ENCODE measurements at places on chromosomes 11 and 22. TPM values are rescaled to one million over a fixed set of nuclear protein-coding genes. Genes with fewer than 3 reads are reported as not detected.

The GRAMD4 gene
- total RNA-seq = 19.1 TPM

The FAM227A gene
- total RNA-seq = 0.63 TPM

The PHOX2A gene
- not detected for total RNA-seq

The SPDYC gene
- total RNA-seq = not detected

The SERHL2 gene
- 3.8 TPM for total RNA-seq

The C22orf23 gene
- not detected for total RNA-seq

The KCNC1 gene
- not detected for total RNA-seq

The ENTHD1 gene
- not detected for total RNA-seq

The SMIM35 gene
- total RNA-seq = not detected

The CAVIN3 gene
- total RNA-seq = 178 TPM

The TMA7B gene
- total RNA-seq = not detected

The SFI1 gene
- total RNA-seq = 8.8 TPM

The FOLR3 gene
- not detected for total RNA-seq

The P4HA3 gene
- total RNA-seq = 4.4 TPM

The WBP2NL gene
- 1.1 TPM for total RNA-seq

The EMID1 gene
- total RNA-seq = 1.5 TPM

The CNIH2 gene
- not detected for total RNA-seq

The OR56A1 gene
- not detected for total RNA-seq

The CASP12 gene
- total RNA-seq = 2.4 TPM

The APOA4 gene
- total RNA-seq = 1.1 TPM

The OR10A2 gene
- not detected for total RNA-seq

The CRYBA4 gene
- total RNA-seq = not detected

The RABL2B gene
- 18.8 TPM for total RNA-seq

The KLHL35 gene
- not detected for total RNA-seq

The BCO2 gene
- total RNA-seq = 16.7 TPM

The TRIM48 gene
- not detected for total RNA-seq

The CLNS1A gene
- total RNA-seq = 104 TPM

The NXPE2 gene
- 0.19 TPM for total RNA-seq

The TMEM121B gene
- 1.4 TPM for total RNA-seq

The GAL3ST3 gene
- 1.2 TPM for total RNA-seq

The TPBGL gene
- total RNA-seq = not detected

The MRGPRE gene
- total RNA-seq = not detected

The OR51T1 gene
- total RNA-seq = not detected

The LRRC32 gene
- 43.8 TPM for total RNA-seq

The DDTL gene
- total RNA-seq = 0.84 TPM

The EXT2 gene
- 60.5 TPM for total RNA-seq

The BAIAP2L2 gene
- total RNA-seq = 2.6 TPM

The CD82 gene
- 29.5 TPM for total RNA-seq

The OTOG gene
- total RNA-seq = not detected

The SPTBN2 gene
- 1.6 TPM for total RNA-seq

The GGTLC3 gene
- total RNA-seq = not detected

The MMP13 gene
- total RNA-seq = not detected

The TMEM86A gene
- 6.9 TPM for total RNA-seq

The MMP12 gene
- not detected for total RNA-seq

The HPX gene
- 2.5 TPM for total RNA-seq

The SYCE3 gene
- total RNA-seq = not detected

The AMBRA1 gene
- total RNA-seq = 23.9 TPM

The ARL2 gene
- 95.1 TPM for total RNA-seq

The CHADL gene
- total RNA-seq = 1.2 TPM

The UBQLN3 gene
- total RNA-seq = 1.3 TPM

The ZNF214 gene
- total RNA-seq = 1.9 TPM

All from omental fat pad (tissue), 4 donors.